SW480 (cell line): ENCODE measurements at places on chromosomes 1 and 21.

DNA sequence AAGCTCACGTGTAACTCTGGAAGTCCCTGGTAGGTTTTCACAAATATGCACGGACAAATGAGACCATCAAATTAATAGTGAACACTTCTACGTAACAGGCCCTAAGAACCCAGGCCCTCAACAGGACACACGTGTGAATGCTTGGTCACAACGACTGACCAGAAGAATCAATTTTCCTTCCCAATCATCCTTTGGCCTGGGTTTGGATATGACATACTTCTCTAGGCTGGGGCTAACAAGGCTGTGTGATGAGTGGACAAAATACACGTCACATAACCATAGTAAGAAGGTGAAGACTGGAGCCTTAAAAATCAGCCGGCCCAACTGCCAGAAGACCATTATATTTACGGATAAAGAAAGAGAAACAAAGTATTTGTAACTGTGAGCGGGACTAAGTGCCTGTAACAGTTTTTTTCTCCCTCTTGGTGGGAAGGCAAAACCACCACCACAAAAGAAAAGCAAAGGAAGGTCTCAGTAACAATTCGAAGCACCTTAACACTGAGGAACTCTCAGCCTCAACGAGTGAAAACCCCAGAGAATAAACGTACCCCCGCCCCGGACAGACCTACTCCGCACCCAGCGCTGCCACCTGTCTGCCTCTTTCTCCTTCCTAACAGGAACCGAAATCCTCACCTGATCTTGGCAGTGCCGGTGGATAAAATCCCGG lies 450 bp downstream of the SDE2 start:
- no peak for DNase-seq

DNA sequence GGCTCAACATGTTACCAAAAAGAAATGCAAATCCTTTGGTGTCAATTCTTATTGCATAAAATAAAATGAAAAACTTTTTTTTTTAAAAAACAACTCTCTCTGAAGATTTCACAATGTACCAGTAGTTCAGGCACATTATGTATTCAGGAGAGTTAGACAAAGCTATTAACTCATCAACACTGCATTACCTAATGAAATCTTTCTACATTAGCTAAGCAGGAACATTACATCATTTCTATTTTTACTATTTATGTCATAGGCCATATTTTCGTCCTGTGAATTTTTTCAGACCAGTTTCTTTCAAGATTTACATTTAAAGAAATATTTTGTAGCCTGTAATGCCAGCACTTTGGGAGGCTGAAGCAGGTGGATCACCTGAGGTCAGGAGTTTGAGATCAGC lies 366.2 kb downstream of the USH2A start:
- DNase-seq = no peak

GRCh38 chr1:151846062-151846568 lies 6.5 kb upstream of the C2CD4D start:
- DNase-seq = no peak

GRCh38 chr1:159132271-159132881 lies 39.0 kb upstream of the CADM3 start:
- peak; percentile 38 for DNase-seq

- DNase-seq = no peak
These were observed 176.1 kb downstream of the CACNA1E start for GRCh38 chr1:181659321-181659957.

- DNase-seq = no peak
These were observed 96.7 kb upstream of the IGSF21 start for GRCh38 chr1:18010945-18011344.

DNA sequence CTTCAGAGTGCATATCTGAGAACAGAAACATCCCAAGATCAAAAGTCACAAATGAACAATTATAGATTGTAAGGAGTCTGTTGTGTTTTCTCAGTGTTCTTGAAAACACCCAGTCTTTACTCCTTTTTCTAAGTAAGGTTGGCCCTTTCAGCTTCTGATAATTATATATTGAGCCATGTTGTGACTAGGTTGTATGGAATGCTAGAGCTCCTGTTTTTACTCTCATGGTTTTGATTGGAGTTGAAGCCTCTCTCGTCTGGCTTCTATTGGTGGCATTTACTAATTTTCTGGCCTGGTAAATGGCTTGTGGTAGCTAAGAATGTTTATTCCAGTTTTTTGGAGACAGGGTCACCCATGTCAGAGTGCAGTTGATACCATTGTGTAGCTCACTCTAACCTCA lies 84.7 kb downstream of the NDUFS5 start:
- DNase-seq = no peak

DNA sequence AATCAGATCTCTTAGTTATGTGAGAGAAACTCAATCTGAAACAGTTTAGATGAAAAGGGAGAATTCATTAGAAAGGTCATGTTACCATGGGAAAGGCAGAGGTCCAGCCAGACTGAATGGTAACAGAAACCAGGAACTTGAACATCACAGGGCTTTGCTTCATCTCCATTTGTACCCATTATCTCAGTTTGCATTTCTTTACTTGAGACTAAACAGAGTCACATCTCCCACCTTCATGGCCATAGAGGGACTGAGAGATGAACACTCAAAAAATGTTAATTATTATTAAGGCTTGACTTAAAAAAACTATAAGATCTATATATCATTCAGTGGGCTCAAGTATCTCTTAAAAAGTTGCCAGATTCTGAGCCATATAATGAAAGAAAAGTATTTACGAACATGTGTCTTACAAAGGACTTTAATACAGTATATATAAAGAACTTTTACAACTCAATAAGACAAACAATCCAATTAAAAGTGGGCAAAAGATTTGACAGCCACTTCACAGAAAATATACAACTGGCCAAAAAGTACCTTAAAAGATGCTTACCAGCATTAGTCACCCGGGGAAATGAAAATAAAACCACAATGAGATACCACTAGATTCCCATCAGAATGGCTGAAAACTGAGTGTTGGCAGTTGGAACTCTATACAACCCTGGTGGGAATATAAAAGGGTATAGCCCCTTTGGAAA lies 13.2 kb downstream of the KYAT3 start:
- no peak for DNase-seq

- no peak for DNase-seq
These were observed 10.4 kb downstream of the JUN start for GRCh38 chr1:58773406-58773840.

GRCh38 chr1:160910170-160910750 lies 25.3 kb upstream of the ITLN1 start:
- no peak for DNase-seq

DNA sequence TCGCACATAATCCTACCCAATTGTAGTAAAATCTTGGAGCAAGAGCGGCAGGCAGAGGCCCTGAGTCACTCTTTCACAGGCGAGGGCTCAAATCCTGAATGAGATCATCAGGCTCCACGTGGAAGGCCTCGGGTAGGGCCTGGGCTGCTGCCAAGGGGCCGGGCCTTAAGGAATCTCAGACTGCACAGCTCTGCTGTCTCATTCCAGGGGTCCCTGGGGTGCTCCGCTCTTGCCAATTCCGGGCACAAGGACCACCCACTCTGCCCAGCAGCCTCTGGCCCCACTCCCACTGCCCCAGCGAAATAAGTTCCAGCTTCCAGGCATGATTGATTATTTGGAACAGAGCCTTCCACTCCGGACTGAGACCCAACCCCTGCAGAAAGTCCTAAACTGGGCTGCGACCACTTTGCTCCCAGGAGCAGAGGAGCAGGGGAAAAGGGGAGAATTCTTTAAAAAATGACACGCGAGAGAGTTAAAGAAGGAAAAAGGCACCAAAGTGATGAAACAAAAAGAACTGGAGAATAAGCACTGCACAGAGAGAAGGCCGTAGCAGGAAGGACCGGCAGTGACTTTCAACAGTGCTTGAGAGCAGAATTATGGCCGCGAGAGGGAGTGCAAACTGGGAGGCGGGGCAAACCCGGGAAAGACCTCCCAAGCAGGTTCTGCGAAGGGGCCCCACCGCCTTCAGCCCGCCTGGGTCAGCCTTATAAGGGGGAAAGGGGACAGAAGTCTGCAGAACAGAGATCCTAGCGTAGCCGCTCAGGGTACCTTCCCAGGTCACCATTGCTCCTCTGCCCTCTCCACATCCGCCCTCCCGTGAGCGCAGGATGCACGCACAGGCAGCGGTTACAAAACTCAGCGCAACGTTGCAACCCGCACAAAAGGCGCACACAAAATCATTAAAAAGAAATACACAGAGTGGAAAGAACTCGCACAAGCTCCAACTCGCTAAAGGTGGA lies 2.0 kb downstream of the ADAMTS1 start:
- peak; percentile 26 for DNase-seq

DNA sequence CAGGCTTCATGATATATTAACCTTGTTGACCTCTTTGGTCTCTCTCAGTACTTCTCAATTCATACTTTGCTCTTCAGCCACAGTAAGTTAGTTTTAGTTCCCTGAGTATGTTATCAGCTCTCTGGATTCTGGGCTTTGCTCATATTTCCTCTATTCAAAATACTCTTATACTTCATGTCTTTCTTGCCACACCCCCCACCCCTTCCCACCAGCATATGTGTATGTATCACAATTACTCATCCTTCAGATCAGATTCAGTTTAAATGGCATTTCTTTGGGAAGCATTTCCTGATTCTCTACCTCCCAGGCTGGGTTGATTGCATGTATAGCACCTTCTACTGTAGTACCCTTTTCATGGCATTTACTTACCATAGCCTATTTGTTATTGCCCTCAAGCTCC lies 28.3 kb downstream of the SLC30A7 start:
- no peak for DNase-seq

- no peak for DNase-seq
These were observed 801 bp downstream of the EPRS1 start for GRCh38 chr1:220045356-220046051.
